ENCODE measurements at places on chromosomes 16 and 17.

- no peak for DNase-seq
Observed at GRCh38 chr16:70661534-70661917, 15.2 kb downstream of the IL34 start.

DNA sequence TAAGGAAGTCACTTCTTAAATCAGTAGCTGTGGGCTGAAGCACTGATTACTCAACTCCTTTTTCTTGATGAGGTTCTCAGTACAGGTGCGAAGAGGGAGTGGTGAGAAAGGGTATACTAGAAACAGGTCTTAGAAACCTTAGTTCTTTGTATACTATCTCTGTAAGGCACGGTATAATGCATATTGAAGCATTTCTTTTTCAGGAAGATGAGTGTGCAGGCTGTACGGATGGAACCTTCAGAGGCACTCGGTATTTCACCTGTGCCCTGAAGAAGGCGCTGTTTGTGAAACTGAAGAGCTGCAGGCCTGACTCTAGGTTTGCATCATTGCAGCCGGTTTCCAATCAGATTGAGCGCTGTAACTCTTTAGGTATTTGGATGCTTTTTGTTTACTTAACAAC is 39.2 kb downstream of the CYLD start:
- DNase-seq, result no peak

- no peak for DNase-seq
Observed at GRCh38 chr17:81727324-81728031, 15.4 kb downstream of the SLC25A10 start.

DNA sequence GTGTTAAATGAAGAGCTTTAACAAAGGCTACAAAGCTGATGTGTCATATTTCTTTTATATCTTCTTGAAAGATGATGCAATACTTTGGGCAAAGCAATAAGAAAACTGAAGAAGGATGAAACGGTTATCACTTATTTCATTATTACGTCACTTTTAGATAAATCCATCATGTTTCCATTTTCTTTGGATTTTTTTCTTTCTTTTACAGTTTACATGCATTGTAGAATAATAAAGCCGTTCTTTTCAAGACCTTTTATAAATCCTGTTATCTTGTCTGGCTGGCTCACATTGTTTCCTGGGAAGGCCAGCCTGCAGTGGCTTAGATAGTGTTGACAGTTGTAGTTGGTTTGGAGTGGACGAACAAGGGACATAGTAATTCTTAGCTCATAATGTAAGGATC is 28.9 kb downstream of the TANC2 start:
- DNase-seq, result no peak

- DNase-seq, result no peak
Observed at GRCh38 chr17:66167189-66167815, 24.6 kb downstream of the CEP112 start.

GRCh38 chr17:60169921-60170817 is 20.4 kb downstream of the CA4 start:
- peak; percentile 17 for DNase-seq

GRCh38 chr16:20247076-20247475 is 80.2 kb downstream of the GP2 start:
- DNase-seq, result no peak

DNA sequence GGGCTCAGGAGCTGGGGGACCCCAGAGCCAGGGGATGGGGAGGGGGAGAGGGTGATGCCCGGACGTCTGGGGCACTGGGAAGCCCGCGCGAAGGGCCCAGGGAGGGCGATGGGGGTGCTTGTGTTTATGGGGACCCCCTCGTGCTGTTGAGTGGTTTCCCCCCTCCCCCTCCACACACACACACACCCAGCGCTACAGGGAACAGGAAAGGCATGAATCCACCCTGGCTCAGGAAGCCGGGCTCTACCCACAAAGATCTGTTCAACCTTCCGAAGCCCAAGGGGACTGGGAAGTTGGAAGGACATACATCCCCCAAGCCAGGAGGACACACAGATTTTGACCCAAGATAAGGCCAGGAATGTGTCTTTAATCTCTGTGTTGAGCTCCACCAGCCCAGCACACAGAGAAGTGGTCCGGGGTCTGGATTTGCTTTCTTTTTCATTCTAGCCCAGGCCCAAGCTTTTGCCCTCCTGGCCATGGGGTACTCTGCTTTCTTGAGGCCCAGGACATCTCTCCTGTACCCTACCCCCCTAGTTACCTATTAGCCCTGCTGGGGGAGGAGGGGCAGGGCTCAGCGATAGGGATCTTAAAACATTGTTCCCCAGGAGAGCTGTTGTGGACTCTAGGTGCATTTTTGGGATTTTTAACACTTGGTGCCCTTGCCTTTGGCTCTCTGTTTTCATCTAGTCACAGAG is 1.2 kb downstream of the UBALD2 start:
- no peak for DNase-seq

- DNase-seq, result no peak
Observed at GRCh38 chr17:77087650-77088454, 52.9 kb upstream of the SEC14L1 start.

DNA sequence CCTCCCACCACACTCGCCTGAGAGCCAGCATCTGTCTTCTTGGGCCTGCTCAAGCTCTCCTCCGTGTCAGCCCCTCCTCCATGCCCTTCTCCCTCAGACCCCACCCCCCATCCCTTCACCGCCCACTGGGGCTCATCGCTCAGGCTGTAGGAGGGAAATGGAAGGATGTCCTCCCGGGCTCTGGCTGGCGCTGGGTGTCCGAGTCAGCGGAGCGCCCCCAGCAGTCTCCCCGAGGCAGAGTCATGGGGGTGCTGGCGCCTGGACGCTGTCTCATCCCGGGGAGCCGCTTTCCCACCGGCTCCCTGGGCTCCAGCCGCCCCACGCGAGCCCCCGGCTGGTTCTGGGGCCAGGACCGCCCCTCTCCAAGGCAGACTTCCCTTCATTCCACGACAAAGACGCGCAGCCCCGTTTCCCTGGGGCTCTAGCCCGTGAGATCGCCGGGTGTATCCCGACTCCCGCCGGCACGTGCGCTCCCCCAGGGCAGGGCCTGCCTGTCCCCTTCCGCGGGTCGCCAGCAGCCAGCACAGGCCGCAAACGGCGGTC is 428 bp upstream of the ANTKMT start:
- DNase-seq, result peak; percentile 49

- no peak for DNase-seq
Observed at GRCh38 chr17:39071573-39071972, 79.9 kb downstream of the PLXDC1 start.

DNA sequence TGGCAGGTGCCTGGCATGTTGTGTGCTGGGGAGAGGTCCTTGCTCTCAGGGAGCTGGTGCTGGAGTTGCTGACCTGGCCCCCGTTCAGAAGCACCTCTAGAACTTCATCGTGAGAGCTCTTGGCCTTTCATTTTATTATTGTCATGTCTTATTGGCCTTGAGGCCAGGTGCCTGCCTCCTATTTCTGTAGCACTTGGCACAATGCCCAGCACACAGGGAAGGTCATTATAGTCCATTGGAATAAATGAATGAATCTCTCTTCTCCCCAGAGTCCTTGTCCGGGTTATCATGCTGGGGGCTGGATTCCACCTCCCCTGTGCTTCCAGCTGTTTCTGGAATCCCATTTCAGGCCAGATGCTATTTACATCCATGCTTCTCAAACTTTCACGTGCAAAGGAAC is 169.2 kb downstream of the HAPSTR1 start:
- no peak for DNase-seq

GRCh38 chr16:12680531-12680930 is 123.2 kb downstream of the CPPED1 start:
- no peak for DNase-seq

DNA sequence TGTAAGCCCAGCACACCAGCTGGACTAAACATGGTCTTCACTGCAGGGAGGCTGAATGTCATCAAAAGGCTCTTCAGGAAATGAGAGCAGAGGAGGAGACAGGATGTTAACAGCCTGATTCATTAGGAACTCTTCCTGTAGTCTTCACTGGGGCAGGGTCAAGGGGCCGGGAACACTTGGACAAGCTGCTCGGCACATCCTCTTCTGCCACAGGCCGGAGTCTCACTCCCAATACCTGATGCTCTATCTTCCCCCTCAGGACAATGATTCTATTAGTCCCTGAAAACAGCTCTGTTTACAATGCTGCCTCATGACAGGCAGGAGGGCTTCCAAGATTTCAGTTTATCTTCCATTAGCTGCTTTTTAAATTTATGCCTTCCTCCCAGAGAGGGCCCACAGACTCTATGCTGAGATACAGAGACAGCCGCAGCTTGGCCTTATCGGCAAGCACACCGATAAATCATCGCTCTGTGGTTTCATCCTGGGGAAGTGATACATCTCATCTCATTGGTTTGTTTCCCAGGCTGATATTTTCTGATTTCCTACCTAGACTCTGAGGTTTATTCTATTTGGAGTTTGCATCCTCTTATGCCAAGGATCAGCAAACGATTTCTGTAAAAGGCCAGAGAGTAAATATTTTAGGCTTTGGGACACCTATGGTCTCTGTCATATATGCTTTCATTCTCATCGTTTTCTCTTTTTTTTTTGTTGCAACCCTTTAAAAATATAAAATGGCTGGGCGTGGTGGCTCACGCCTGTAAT is 214.0 kb upstream of the ASIC2 start:
- DNase-seq, result no peak

GRCh38 chr16:89007371-89008249 is 30.6 kb upstream of the CBFA2T3 start:
- no peak for DNase-seq

DNA sequence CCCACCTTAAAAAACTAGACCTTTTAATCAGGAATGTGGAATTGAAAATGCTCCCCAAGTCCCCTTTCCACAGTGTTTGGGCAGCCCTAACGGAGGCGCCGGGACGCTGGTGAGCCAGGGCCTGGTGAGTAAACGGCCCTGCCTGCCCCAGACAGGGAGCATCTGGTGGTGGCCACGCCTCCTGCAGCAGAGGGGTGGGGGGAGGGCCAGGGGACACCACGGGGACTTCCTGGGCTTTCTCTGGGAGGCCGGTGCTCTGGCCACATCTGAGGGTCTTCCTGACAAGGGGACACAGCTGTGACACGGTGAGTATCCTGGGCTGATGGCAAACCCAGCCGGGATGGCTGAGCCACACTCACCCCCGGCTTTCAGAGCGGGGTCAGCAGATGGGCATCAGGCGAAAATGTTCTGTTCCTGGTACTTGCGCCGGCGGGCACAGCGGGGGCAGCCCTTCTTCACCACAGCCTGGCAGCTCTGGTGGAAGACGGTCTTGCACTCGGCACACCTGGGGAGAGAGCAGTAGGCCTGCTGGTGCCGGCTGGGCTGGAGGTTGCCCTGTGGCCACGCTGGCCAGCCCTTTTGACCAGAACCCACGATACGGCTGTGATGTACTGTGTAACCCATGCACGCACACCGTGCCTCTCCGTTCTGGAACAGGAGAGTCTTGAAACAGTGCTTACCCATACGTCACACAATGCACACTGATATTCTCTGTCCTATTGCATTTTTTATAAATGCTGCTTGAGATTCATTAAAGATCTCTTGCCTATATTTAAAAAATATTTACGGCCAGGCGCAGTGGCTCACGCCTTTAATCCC is 5.0 kb upstream of the ARHGAP27 start:
- DNase-seq, result no peak

DNA sequence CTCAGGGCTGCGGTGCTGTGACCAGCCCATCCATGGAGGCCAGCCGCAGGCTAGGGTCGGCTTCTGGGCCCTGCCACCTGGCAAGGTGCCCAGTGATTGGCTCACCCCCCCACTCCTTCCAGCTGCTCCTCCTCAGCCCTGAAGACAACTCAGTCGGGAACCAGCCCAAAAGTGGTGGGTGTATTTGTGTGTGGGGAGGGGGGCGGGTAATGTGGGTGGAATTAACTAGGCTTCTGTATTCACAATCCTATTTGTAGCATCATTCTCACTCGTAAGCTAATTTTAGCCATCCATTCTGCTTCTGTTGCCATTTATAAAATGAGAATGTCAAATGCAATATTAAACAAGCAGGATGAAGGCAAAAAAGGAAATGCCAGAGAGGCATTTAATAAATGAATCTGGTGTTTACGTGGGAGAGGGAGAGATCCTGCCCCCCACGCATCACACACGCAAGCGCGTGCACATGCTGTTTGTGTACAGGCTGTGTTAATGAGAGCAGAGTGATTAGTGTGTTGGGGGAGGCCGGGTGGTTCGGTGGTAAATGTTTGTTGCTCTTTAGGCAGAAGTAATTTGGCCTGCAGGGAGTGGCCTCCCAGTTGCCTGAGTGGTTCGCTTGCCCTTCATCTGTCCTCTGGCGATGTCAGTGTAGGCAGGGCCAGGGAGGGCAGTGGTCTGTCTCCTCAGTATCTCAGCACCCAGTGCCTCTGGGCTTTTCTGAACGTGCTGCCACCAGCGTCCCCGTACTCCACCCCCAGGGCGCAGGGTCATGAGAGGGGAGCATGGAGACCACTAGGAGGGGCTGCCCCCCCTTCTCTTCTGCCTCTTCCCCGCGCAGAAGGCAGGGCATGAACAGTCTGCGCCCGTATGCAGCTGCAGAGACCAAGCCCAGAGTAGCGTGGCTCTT is 140.1 kb downstream of the CCDC182 start:
- no peak for DNase-seq

DNA sequence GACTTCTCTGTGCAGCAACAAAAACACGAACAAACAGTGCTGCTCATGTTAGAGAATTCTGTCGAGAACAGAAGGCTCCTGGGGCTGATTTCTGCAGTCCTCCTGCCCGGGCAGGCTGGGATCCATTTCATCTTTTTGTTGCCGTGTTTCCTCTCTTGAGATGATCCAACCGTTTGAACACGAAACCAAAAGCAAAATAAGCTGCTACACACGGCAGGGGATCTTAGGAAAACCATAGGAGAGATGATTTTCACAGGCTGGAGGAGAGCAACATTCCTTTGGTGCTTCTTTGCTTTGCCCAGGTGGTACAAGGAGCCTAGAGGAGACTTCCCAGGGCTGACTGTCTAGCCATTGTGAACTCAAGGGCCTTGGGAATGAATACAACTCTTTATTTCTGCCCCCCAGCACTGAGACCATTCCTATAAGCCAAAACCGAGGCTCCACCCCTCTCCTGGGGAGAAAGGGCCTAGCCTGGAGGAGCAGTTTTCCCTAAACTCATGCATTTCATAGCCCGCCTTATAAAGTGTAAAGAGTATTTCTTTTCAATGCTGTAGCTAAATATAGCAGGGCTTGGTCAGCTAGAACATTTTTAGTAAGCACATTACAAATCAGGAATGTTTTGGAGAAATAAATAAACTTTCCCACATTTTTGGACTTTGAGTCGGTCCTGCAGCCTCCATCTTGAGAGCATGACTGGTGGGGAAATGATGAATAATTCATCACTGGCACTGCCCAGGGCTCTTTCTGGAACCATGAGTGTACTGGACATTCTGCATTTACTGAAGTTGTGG is 7.7 kb downstream of the FOXL1 start:
- DNase-seq, result no peak

GRCh38 chr16:22174642-22175041 is 12.3 kb downstream of the SDR42E2 start:
- no peak for DNase-seq

GRCh38 chr17:81871387-81872230 is 472 bp upstream of the ARHGDIA start:
- DNase-seq, result peak; percentile 90

DNA sequence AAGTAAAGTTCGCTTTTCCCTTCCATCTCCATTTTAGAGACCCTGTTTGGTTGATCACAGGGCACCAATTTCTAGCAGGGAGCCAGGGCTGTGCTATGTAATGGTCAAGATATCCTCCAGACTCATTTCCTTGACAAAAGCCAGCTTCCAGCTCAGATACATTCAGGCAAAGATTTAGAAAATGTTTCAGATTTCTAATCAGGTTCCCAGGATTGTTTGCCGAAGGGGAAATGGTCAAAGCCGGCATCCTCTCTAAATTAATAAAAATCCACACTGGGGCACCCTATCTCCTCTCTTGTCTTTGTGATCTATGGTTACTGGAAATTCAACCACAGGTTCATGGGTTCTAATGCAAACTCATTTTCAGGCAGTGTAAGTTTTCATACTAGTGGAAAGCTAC is 686.8 kb upstream of the KIF2B start:
- DNase-seq, result no peak
